Nucleus accumbens (tissue), 56 donors: ENCODE measurements at places on chromosomes 12 and 14.

DNA sequence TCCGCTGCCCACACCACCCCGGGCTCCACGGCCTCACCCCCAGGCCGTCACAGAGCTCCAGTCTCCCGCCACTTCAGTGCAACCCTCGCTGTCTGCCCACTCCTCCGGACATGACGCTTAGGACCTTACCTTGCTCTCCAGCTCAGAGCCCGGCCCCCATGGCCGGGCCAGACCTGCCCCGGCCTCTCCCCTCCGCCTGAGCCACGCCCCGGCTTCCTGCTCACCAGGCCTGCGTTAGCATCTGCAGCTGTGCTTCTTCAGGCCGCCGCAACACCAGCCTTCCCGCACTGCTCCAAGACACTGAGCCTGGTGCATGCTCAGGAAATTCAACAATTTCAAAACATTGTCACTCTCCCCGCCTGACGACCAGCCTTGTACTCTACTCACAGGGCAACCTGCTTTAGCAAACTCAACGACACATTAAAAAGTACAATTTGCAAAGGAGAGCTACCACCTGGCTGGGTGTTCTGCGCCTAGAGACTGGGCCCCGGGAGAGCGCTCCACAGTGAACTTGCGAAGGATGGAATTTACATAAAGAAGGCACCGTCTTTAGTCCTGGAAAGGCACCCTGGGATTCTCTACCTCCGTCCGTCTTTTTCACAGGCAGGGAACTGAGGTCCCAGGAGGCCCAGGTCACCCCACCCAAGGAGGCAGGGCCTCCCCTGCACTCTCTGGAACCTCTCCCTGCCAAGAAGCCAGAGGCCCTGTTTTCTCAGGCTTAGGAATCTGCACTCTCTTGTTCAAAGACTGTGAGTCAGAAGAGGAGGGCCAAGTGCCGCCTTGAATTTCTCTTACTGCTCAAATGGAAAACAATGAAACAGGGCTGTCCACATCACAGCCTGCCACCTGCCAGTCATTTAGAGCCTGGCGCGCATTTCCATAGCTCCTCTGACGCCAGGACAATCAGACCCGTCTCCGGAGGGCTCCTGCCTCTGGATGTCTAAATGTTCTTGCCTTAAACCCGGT, 51.3 kb downstream of the STX2 start:
- no peak for DNase-seq

DNA sequence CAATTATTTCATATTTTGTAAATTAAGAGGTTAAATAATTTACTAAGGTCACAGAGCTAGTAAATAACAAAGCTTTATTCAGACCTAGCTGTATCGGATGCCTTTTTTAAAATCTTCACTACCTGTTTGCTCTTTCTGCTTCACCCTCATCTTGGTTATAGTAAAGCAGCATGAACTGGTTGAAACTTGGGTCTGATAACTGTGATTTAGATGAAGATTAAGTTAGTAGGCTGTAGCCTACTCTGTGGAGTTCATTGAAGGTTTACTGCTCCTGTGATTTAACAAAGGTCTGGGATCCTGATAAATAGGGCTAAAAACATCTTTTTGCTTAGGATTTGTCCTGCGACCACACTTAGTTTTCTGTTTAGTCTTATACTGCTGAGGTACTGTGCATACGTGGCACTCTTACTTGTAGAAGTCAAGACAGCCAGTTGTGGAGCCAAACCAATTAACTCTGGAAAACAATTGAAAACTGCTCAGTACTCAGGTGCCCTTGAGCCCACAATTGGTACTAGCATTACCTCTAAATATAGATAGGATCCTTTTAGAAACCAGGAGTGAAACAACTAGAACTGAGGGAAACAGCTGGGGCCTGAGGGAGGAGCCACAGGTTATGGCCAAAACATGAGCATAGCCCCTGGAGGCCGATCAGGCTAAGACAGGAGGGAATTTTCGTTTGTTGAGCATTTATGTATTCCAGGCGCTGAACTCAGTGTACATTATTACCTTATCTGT, 2.3 kb downstream of the SPATS2 start:
- DNase-seq, result no peak

- no peak for DNase-seq
Measured at GRCh38 chr12:116601933-116602810, 43.0 kb downstream of the MAP1LC3B2 start.

GRCh38 chr12:99054601-99055128, 409.6 kb downstream of the APAF1 start:
- DNase-seq, result no peak

DNA sequence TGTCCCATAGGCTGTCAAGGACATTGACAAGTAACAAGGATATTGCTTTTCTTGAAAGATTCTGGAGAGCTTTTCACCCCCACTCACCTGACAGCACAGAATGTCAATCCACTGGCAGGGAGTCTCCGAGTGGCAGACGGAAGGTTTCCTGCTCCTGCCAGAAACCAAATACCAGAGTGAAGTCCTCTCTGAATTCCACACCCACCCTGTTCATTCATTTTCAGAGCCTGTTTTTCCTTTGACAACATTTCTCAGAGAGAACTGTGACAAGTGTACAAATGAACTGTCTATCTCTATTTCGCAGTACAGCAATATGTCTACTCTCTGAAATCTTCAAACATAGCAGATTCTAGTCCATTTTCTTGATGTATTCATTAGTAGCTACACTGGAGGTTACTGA, 26.2 kb upstream of the BICD1 start:
- DNase-seq, result no peak

- no peak for DNase-seq
Measured at GRCh38 chr12:118237908-118238307, 102.0 kb downstream of the PEBP1 start.

GRCh38 chr12:128797119-128798118, 26.3 kb downstream of the SLC15A4 start:
- DNase-seq, result no peak

- no peak for DNase-seq
Measured at GRCh38 chr12:9264546-9264945, 56.4 kb upstream of the PZP start.
